ENCODE measurements at places on chromosomes 16 and 17.

DNA sequence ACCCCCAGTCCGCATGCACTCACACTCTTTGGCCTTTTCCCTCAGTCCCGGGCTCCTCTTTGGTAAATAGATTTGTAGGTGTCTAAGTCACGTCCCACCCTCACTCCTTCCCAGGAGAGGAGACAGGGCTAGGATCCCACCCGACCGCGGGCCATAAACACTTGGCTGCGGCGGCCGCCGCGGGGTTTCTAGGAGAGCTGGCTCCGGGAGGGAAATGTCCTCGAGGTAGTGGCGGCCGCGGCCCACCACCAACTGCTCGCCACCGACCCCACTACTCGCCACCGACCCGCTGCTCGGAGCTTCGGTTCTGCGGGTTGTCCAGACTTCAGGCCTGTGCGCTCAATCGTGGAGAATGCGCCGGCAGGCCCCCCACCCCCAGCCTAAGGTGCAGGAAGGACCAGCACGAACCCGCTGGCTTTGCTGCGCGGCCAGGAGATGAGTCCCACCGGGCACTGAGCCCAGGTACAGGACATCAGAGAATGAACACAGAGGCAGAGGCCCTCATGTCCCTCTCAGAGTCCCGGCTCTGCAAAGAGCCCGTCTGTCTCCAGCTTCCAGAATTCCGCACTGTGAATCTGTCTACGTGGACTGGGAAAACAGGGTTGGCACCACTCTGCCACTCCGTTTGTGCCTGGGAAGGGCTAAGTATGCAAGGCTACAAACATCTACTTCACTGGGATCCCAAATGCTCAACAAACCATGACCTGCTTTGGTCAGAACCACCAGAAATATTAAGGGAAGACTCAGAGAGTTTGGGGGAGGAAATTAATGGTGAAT, 2.5 kb downstream of the PRAC2 start:
- DNase-seq: no peak

DNA sequence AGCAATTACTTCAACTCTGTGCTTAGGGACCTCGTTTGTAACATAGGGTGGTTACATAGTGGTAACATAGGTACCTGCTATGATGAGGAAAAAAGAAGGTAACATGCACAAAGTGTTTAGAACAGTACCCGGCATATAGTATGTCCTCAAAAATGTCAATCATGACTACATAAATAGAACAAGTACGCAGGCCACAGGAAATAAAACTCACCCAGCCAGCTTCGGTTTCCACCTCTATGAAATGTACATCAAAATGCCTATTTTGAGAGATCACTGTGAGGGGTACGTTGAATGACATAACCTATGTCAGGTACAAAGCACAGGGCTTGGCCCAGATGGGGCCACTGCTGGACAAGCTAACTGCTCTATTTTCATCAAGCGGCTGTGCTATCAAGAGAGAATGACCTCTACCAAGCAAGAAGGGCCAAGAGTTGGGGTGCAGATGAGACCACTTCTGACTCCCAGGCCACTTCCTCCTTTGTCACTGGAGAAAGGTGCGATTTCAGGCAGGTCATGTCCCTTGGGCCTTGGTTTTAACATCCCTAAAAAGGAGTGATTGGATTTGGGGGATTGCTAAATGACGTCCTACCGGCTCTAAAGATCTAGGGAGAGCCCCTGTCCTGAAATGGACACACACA, 45.4 kb downstream of the WSB1 start:
- DNase-seq: no peak

DNA sequence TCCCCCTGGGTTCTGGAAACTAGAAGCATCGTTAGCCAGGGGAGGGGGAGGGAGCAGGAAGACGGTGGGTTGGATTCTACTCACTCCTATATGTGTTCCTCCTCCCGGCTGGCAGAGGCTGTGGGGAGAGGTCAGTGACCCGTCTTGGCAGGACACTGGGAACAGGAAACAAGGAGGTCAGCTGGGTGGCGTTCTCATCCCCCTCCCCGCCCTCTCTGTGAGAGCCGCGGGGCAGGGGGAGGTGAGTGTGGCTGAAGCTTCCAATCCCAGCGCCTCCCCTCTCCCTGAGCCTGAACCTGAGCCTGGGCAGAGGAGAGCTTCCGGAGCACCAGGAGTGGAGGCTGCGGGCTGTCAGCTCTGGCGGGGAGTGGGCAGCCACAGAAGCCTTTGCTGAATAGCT, 12.5 kb downstream of the GPRC5C start:
- DNase-seq: peak; percentile 53

DNA sequence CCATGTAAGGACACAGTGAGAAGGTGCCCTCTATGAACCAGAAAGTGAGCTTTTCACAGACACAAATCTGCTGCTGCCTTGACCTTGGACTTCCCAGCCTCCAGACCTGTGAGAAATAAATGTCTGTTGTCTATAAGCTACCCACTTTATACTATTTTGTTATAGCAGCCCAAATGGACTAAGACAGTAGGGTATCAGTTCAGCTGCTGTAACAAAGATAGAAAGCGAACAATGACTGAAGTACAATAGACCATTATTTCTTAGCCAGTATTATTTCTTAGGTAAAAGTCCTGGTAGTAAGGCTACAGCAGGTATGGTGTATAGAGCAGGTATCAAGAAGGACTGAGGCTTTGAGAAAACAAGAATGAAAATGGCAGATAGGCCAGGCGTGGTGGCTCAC, 117.0 kb downstream of the SLC39A11 start:
- DNase-seq: no peak

GRCh38 chr17:511833-512251, 159.2 kb upstream of the RPH3AL start:
- no peak for DNase-seq

DNA sequence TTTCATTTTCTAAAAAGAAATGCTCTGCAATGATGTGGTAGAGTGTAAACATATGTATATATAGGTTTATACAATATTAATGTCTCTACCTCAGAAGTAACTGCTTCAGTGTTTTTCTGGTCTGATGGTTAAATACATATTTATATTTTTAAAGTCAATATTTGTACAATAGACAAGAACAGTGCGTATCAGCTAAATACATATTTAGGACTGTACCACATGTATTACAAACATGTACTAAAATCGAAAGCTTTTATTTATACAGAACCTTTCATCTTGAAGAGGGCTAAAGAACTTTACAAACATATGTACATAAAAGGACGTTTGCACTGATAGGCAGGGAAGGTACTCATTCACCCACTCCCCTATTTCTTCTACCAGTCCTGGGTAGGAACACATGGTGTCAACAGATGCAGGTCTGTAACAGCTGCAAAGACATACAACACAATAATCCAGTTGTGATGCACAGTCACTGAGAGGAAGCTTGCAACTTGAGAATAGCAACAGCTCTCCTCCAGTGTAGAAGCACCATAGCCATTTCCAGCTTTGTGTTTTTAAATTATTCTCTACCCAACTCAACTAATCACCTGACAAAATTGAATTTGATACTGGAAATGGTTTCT, 206.9 kb upstream of the C17orf78 start:
- no peak for DNase-seq

- no peak for DNase-seq
Measured at GRCh38 chr17:79544142-79544914, 66.5 kb downstream of the RBFOX3 start.

DNA sequence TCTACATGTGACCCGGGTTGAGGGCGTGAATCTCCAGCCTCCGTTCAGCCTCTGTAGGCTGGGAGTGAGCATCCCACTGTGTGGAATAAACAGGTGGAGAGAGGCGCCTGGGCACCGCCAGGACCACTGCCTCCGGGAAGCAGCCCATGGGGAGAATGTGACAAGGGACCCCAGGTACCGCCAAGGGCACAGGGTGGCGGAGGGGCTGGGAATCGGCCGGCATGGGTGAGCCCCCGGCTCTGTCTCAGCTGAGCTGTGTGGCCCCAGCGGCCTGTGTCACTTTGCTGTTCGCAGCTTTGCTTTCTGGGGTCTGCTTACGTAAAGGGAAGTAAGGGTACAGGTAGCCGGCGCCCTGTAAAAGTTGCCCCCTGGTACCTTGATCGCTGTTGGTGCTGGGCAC, 11.5 kb downstream of the GSE1 start:
- no peak for DNase-seq

GRCh38 chr17:80859002-80859941, 132.4 kb upstream of the CHMP6 start:
- peak; percentile 22 for DNase-seq

DNA sequence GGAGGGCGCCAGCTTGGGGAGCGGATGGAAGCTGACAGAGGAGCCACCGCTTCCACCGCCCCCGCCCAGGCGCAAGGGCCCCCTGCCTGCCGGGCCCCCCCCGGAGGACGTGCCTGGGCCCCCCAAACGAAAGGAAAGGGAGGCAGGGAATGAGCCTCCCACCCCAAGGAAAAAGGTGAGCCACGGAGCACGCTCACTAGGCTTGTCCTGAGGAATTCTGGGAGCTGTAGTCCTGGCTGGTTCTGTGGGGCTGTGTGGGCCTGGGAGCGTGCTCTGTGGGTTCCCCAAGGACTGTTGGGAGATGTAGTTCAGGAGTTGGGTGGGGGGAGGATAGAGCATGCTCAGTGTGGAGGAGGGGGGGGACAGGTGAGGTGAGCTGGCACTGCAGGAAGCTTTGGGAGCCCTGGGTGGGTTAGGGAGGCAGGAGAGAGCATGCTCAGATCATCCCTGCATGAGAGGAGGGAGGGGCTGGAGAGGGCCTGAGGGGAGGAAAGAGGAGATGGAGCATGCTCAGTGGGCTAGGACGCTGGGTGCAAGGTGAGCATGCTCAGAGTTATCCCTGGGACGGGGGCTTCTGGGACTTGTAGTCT, 4.5 kb downstream of the FBXL19 start:
- DNase-seq: peak; percentile 97

DNA sequence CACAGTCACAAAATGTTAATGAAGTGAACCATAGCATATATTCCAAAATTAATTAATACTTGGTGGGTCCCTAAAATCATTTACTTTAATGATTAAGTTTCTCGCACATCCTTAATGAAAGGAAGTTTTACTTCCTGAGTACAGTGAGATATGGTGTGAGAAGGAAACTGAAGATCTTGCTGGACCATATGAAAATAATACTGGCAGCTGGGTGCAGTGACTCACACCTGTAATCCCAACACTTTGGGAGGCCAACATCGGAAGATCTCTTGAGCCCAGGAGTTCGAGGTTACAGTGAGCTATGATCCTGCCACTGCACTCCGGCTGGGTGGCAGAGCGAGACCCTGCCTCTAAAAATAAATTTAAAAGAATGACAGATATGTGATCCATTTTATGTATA, 62.5 kb downstream of the ABCA8 start:
- DNase-seq: no peak

- peak; percentile 60 for DNase-seq
Measured at GRCh38 chr17:55770196-55770870, 19.5 kb downstream of the PCTP start.

GRCh38 chr17:2745317-2746037, 4.0 kb downstream of the CCDC92B start:
- DNase-seq: no peak

- DNase-seq: peak; percentile 52
Measured at GRCh38 chr17:50425682-50426471, at the start of gene ACSF2. Gene ACSF2, plus strand, starts transcription at chr17:50426218. Its CDS starts 44 bp downstream, at chr17:50426262.

DNA sequence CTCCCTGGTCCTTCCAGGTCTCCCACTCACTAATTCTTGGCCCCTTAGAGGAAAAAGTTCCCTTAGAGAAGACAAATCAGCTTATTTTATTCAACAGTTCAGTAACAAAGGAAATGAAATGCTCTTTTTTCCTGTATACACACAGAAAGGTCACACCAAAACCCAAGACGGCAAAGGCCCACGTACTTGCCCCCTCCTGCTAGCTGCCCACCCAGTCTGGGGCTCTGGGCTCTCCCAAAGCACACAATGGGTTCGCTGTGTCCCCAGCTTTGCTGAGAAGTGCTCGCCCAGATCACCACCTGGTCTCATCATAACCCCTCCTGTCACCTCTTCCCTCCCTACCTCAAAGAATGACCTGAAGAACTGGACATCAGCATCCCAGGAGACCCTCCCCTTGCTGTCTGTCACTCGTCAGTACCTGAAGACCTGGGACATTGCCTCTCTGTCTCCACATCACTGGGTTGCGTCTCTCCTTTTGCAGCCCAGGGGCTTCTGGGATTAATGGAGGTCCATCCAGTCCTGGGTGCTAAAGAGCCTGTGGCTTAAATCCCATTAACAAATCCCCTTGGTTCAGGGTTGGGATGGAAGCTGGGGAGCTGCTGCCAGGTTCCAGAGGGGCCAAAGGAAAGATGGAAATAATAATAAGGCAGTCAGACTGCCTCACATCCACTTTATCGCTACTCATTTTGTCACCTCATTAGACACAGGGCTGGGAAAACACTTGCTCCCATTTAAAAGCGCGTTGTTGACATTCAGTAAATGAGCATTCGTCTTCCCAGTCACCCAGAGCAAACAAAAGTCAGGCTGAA, 3.3 kb downstream of the SLC6A4 start:
- no peak for DNase-seq

- peak; percentile 95 for DNase-seq
Measured at GRCh38 chr17:55641676-55642081, 81.0 kb downstream of the TMEM100 start.

DNA sequence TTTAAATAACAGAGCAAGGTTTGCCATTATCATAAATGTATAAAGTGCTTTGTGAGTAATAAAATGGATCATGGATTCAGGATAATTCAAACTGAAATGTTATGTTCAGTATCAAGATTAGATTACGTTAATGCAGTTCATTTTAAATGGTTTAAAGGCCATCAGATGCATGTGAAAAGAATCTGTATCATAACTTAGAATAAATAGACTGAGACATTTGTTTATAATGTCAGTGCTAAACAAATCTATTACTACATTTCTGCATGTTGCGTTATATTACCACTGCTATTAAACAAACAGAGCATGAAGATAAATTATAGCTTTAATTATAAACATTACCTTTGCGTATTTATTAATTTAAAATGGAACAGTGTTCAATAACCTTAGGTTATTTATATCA, 160.2 kb downstream of the TOX3 start:
- DNase-seq: no peak

DNA sequence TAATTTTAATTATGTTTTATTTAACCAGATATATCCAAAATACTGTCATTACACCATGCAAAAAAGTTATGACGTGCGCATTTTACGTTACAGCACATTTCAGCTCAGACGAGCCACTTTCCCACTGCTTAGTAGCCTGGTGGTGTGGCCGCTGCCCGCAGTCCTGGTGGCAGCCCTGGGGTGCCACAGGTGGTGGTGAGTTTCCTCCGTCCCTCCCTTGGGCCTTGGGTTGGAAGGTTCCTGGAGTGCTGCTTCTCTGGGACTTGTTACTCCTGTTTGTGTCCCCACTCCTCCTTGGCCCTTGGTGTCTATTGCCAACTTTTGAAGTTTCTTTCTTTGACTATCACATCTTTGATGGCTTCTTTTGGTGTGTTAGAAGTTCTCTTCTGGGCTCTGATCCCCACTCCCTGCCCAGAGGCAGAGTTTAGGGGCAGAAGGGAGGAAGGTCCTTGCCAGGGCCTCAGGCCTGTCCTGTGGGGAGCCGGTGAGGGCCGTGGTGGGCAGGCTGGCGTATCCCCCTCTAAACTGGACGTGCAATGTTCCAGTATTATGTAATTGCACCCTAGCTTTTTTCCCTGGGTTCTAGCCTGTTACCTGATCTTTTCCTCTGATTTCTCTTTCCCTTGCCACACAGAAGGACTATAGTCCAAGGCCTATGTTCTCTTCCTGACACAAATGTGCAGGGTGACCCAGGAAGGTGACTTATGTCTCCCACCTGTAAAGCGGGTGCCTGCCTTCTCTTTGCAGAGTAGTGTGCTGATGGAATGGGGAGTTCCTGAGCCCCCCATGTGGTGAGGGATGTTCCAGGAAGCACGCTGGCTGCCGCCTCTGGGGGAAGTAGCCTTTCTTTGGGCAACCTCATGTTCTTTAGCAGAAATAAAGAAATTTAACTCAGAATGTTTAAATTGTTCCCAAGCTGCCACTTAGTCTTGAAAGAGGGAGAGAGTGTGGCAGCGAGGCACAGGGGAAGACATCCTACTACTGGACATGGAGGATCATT, 8.4 kb downstream of the MPRIP start:
- no peak for DNase-seq
